Panc1 (cell line): ENCODE measurements at places on chromosomes 7 and 10. TPM values are rescaled to one million over a fixed set of nuclear protein-coding genes. Genes with fewer than 3 reads are reported as not detected.

DNA sequence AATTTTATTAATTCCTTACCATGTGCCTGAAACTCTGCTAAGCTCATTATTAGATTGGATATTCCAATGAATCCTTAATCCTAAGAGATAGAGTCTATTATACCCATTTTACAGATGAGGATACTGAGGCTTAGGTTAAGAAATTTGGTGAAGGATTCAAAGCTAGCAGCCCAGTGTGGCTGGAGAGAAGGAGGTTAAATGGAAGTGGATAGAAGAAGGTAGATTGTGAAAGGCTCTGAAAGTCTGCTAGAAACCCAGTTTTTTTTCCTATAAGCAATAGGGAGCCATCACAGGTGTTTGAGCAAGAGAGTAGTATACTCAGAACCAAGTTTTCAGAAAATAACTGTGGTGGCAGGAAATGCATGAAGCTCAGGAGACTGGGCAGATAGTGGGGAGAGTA is 265.8 kb upstream of the NEBL start:
- H3K27ac ChIP-seq = no peak overlapping the region
- H3K36me3 ChIP-seq = no peaks in the 10 kb centered on the region
- DNase-seq = no peak
- H3K27me3 ChIP-seq = no peaks in the 10 kb centered on the region
- no peak overlapping the region for H3K4me3 ChIP-seq
- H3K4me1 ChIP-seq = peaks cover 36% of the 10 kb centered on the region

DNA sequence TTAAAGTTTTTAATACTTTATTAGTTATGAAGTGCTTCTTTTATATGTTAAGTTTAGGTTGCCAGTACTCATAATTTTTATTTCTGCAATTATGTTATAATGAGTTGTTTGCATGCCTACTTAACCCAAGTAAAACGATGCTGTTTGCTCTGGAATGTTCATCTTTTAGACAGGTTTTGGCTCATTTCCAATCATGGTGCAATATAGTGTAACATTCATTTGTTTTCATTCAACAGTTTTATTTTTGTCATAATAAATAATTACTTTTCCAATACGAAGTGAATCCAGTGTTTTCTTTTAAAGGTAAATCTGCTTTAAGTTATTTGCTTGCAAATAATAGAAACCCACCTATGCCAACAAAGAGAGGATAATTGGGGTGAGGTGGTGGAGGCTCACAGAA is 22.1 kb downstream of the ARL5B start:
- H3K4me1 ChIP-seq = no peaks in the 10 kb centered on the region
- no peaks in the 10 kb centered on the region for H3K27me3 ChIP-seq
- H3K36me3 ChIP-seq = no peaks in the 10 kb centered on the region; the same call in 1 of the 2 replicates
- no peak for DNase-seq

Gene LRIT1
- total RNA-seq = not detected

Gene ABCB1
- 0.67 TPM for total RNA-seq

DNA sequence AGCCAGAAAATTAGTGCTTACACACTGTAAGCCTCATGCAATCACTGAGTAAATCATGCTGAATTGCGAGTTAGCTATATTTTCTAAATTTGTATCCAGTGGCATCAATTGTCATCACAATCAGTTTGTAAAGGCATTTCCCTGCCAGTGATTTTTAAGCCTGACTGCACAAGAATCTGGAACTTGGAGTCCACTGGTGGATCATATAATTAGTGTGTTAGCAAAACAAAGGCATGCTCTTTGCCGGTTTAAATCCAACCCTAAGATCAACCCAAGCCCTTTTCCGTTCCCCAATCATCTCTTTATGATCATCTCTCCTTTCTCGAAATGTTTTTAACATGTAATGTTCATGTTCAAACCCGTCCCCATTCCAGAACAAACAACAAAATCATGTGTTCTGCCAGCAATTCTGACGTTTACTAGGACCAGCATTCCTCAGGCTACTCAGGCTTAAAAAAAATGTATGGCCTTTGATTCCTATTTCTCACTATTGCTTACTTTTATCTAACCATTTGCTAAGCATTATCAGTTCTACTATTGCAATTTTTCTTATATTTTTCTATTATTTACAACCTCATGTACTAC is 649.2 kb downstream of the SORCS1 start:
- no peaks in the 10 kb centered on the region for H3K27me3 ChIP-seq
- H3K4me1 ChIP-seq = no peaks in the 10 kb centered on the region
- no peak overlapping the region for H3K4me3 ChIP-seq
- no peak overlapping the region for H3K27ac ChIP-seq
- DNase-seq = no peak

DNA sequence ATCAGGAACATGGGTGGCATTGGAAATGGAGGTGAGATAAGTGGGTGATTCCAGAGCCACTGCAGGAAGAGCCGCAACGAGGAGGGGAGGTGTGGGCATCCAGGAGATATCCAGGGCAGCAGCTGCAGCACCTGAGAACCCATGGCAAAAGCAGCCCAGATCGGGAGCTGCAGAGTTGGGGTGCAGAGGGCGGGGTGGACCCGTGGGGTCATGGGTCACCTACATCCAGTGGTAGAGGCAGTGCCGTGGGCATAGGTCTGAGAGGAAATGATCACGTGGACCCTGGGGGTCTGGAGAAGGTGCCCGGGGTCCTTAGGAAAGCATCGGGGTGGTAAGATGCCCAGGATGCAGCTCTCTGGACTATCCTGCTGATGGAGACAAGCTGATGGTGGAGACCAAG is 530.0 kb downstream of the GLRX3 start:
- H3K27me3 ChIP-seq = 0 out of 2 replicates have a peak, but pooled peaks cover 3% of the 10 kb centered on the region
- no peaks in the 10 kb centered on the region for H3K4me1 ChIP-seq
- no peak overlapping the region for H3K4me3 ChIP-seq
- H3K27ac ChIP-seq = no peak overlapping the region

Gene OR13A1
- not detected for total RNA-seq

GRCh38 chr7:85682833-85683620 is 496.2 kb upstream of the SEMA3D start:
- H3K36me3 ChIP-seq = no peaks in the 10 kb centered on the region
- DNase-seq = no peak
- H3K4me1 ChIP-seq = no peaks in the 10 kb centered on the region
- no peak overlapping the region for H3K4me3 ChIP-seq
- H3K27me3 ChIP-seq = no peaks in the 10 kb centered on the region
